ENCODE measurements at places on chromosomes 11 and 22.

GRCh38 chr11:68798221-68798813 lies 43.4 kb downstream of the CPT1A start:
- no peak for DNase-seq
- no peaks in the 10 kb centered on the region for H3K27me3 ChIP-seq
- H3K27ac ChIP-seq, result no peak overlapping the region
- no peak overlapping the region for H3K4me3 ChIP-seq
- H3K4me1 ChIP-seq, result no peaks in the 10 kb centered on the region

DNA sequence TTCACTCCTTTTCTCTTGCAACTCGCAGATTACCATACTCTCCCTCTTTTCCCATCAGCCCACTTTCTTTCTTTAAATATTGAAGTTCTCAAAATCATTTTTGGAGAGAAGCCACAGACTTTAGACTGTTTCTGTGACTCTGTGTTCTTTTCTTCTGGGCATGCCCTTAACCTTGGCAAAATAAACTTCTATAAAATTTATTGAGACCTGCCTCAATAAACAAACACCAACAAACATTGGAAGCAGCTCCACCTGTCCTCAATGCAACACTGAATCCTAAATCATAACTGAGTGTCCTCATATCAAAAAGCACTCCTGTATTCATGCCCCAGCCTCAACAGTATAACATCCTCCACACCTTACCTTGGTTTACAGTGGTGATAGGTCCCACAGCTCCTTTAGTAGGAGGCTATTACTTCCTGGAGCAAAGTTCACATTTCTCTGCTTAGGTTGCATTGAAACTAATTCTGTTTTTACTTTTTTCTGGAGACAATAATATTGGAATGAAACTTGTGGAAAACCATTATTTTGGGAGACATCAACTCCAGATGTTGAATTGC lies 320.0 kb upstream of the LRRC4C start:
- DNase-seq, result no peak
- H3K4me3 ChIP-seq, result no peak overlapping the region
- no peak overlapping the region for H3K27ac ChIP-seq
- no peaks in the 10 kb centered on the region for H3K36me3 ChIP-seq

GRCh38 chr11:128663824-128664223 lies 30.0 kb upstream of the FLI1 start:
- no peak for DNase-seq
- no peaks in the 10 kb centered on the region for H3K36me3 ChIP-seq
- no peaks in the 10 kb centered on the region for H3K27me3 ChIP-seq
- H3K27ac ChIP-seq, result no peak overlapping the region

GRCh38 chr11:91446267-91446666 lies 778.4 kb upstream of the FAT3 start:
- no peak overlapping the region for H3K4me3 ChIP-seq
- H3K36me3 ChIP-seq, result no peaks in the 10 kb centered on the region
- DNase-seq, result no peak
- no peaks in the 10 kb centered on the region for H3K27me3 ChIP-seq
- no peak overlapping the region for H3K27ac ChIP-seq
- no peaks in the 10 kb centered on the region for H3K4me1 ChIP-seq

GRCh38 chr11:101666916-101667315 lies 83.1 kb upstream of the TRPC6 start:
- peaks cover 5% of the 10 kb centered on the region for H3K4me1 ChIP-seq
- H3K27me3 ChIP-seq, result no peaks in the 10 kb centered on the region
- DNase-seq, result no peak

DNA sequence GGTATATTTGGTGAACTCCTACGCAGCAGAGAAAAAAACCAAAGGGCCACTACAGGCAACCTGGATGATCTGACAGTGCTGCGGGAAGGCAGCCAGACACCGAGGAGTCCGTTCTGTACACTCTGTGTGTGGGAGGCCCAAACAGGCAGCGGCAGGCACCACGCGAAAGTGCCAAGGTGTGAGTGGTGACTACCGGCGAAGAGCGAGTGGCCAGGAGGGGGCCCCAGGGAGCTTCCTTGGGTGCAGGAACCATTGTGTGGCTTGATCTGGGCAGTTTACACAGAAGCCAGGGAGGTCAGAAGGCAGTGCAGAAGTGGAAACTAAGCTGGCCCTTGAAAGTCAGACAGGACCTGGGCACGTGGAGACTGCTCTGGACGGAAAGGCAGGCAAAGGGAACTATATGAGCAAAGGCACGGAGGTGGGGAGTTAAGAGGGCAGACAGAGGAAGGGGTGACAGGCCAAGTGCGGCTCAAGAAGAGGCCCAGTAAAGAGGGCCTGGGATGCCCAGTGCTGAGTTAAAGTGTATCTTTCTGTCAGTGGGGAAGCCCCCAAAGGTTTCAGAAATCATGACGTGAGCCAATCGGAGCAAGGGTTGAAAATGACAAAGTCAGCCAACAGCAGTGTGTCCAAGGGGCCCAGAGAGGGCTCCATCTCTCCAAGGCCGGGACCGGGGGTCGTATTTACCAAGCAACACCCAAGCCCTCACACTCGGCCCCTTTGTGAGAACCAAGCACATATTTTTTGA lies 10.6 kb downstream of the TMEM184B start:
- peaks cover 12% of the 10 kb centered on the region for H3K4me1 ChIP-seq
- no peaks in the 10 kb centered on the region for H3K27me3 ChIP-seq
- no peak overlapping the region for H3K4me3 ChIP-seq
- DNase-seq, result no peak

DNA sequence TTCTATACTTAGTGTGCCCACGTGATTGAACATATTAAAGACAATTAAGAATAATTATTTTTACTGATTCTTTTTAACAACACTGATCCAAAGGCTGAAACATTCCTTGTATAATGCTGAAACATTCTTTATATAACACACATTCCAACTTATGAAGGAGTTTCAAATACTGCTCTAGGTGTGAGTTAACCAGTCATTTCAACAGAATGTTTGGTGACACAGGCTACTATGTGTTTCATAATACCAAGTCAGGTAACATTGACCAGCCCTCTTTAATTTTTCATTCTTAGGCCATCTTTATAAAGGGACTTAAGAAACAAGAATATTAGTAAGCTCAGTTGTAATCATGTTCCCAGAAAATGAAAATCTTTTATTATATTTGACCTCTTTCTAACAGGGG lies 136.6 kb downstream of the ELP4 start:
- H3K36me3 ChIP-seq, result peaks cover 10% of the 10 kb centered on the region
- no peak overlapping the region for H3K27ac ChIP-seq
- no peak overlapping the region for H3K4me3 ChIP-seq
- no peak for DNase-seq

DNA sequence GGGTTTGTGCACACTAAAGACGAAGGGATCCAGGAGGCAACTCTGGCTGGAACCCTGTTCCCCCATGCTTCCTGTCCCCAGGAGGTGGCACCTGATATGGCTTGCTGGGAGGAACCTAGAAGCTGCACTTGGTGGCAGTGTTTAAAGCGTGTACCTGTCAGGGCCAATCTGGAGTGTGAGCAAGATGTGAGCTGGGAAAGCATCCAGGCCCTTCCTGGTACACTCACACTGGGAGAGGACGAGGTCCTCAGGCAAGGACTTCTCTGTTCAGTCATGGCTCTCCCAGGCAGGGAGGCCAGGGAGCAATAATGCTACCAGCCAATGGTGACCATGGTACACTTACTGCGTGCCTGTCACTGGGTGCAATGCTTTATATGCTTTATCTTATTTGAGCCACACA lies 130.7 kb upstream of the NECTIN1 start:
- no peaks in the 10 kb centered on the region for H3K36me3 ChIP-seq
- no peak overlapping the region for H3K4me3 ChIP-seq
- no peaks in the 10 kb centered on the region for H3K27me3 ChIP-seq
- no peak for DNase-seq

DNA sequence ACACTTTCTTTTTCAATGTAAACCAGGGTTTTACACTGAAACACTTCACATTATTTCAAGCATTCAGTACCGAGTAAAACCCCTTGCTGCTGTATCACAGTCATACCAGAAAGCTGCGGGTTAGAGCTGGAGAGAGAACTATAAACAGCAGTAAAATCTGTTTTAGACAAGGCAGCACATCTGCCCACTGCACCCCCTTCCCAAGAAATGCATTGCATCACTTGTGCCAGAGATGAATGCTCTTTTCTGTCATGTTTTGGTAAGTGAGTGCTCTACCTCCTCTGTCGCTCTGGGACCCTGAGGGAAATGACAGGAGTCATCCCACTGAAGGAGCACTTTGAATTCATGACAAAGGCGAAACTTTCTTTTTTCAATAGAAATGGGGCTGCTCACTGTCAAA lies 107.2 kb downstream of the MAML2 start:
- no peak overlapping the region for H3K27ac ChIP-seq
- DNase-seq, result no peak
- no peaks in the 10 kb centered on the region for H3K36me3 ChIP-seq
- no peaks in the 10 kb centered on the region for H3K27me3 ChIP-seq
- H3K4me3 ChIP-seq, result no peak overlapping the region

GRCh38 chr11:69172674-69173073 lies 16.9 kb downstream of the SMIM38 start:
- no peaks in the 10 kb centered on the region for H3K36me3 ChIP-seq
- DNase-seq, result no peak
- peaks cover 17% of the 10 kb centered on the region for H3K4me1 ChIP-seq
- H3K27ac ChIP-seq, result no peak overlapping the region

DNA sequence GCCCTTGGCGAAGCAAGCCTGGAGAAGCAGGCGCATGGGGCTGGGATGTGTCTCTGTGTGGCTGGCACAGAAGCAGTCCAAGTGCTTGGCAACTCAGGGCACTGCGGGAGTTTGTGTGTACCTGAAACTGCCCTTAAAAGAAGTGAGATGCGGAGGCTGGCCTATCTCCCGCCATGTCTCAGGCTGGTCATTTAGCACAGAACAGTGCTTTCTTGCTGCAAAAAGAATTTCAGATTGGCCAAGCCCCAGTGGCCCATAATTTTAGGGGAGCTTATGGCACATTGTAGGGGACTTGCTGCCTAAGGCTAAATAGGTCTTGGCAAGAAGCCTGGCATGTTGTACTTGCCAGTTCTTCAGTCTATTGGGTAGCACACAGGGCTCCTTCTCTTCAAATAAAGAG lies 16.4 kb downstream of the EHF start:
- H3K27ac ChIP-seq, result peak overlapping the region; percentile 66
- peaks cover 24% of the 10 kb centered on the region for H3K36me3 ChIP-seq
- peaks cover 100% of the 10 kb centered on the region for H3K4me1 ChIP-seq
- H3K4me3 ChIP-seq, result no peak overlapping the region

- peaks cover 59% of the 10 kb centered on the region for H3K4me1 ChIP-seq
- H3K36me3 ChIP-seq, result no peaks in the 10 kb centered on the region
- H3K27me3 ChIP-seq, result no peaks in the 10 kb centered on the region
- DNase-seq, result no peak
Measured at GRCh38 chr22:46074771-46075551, 75.4 kb upstream of the PPARA start.

DNA sequence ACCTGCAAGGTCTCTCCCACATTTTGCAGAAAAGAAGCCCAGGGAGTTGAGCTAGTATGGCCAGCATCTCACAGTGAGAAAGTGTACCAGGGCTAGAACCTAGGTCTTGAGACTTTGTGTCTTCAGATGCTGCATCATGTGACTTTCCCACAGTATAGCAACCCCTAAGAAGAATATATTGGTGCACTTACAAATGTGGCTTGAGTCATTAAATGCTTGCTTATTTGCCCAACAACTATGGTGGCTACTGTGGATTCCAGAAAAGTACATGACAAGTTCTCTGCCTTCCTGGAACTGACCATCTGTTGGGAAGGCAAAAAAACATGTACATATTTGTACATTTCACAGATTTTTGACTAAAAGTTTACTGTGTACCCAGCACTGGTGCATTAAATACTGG lies 55.0 kb downstream of the POLD3 start:
- H3K36me3 ChIP-seq, result no peaks in the 10 kb centered on the region
- no peaks in the 10 kb centered on the region for H3K4me1 ChIP-seq
- no peaks in the 10 kb centered on the region for H3K27me3 ChIP-seq
- H3K27ac ChIP-seq, result no peak overlapping the region
- no peak for DNase-seq

- no peak overlapping the region for H3K27ac ChIP-seq
- no peaks in the 10 kb centered on the region for H3K4me1 ChIP-seq
- H3K4me3 ChIP-seq, result no peak overlapping the region
- no peak for DNase-seq
- H3K27me3 ChIP-seq, result no peaks in the 10 kb centered on the region
Measured at GRCh38 chr11:26348776-26349175, 16.8 kb downstream of the ANO3 start.

DNA sequence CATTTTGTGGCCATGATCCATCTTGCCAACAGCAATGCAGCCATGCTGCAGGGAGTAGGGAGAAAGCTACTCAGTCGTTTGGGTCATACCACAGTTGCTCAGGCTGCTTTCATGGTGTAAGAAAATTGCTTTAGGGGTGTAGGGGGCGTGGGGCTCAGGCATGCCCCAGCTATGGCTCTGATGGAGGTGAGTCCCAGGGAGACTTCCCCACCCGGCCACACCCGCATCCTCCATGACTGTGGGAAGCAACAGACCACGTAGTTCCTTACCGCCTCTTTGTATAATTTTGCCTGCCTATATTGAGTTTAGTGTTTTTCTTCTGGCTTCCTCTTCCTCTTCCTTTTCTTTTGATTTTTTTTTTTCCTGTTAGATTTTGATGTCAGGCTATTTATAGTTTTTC lies 58.8 kb downstream of the SPECC1L start:
- H3K27ac ChIP-seq, result no peak overlapping the region
- DNase-seq, result no peak
- H3K36me3 ChIP-seq, result peaks cover 83% of the 10 kb centered on the region
- H3K4me3 ChIP-seq, result no peak overlapping the region
- peaks cover 3% of the 10 kb centered on the region for H3K4me1 ChIP-seq

DNA sequence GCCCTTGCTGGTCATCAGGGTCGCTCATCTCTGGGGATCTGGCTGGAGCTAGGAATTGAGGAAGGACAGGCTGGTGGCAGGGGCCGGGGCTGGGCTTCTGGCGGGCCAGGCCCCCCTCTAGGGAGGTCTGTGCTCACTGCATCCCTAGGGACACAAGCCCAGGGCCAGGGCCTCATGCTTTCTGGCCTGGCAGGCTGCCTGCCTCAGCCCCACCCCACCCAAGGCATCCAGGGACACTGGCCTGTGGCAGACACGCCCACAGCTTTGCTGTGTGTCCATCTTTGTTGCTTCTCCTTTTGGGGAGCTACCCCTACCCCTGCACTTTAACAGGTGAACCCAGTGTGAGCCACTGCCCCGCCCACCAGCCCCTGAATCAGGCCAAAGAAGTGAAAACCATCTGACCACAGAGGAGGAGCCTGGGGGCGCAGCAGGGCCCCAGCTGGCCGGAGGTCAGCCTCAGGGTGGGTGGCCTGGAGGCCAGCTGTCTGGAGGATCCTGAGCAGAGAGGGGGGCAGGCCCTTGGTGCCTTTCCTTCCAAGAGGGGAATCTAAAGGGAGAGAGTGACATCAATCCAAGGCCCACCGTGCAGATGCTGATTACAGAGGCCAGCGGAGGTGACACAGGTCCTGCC lies 26.8 kb upstream of the CELSR1 start:
- H3K4me3 ChIP-seq, result no peak overlapping the region
- no peaks in the 10 kb centered on the region for H3K36me3 ChIP-seq
- H3K27me3 ChIP-seq, result no peaks in the 10 kb centered on the region
- H3K4me1 ChIP-seq, result peaks cover 19% of the 10 kb centered on the region

DNA sequence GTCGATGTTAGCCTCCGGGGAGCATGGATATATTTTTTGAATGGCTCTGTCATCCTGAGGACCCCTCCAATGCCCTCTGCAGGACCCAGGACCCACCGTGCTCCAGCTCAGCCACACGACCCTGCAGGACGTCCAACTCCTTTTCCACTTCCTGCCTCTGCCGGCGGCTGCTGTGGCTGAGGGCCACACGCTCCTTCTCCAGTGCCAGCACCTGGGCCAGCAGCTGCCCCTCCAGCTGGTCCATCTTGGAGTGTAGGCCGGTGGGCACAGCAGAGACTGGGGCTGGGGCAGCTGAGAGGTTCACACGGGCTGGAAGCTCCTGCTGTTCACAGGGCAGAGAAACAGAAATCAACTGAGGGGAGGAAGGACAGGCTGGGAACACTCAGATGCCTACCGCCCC lies 15.6 kb downstream of the NPTXR start:
- DNase-seq, result no peak
- H3K36me3 ChIP-seq, result no peaks in the 10 kb centered on the region
- H3K27me3 ChIP-seq, result no peaks in the 10 kb centered on the region
- H3K4me3 ChIP-seq, result no peak overlapping the region
